ENCODE measurements at places on chromosomes 13 and 19.
A peak's percentile ranks its signal among the peaks of the same experiment; 100 is the strongest.

GRCh38 chr19:35011091-35011689 is 11.1 kb downstream of the GRAMD1A start:
- DNase-seq, result no peak

- DNase-seq, result no peak
Measured at GRCh38 chr13:59157181-59157580, 1006.5 kb downstream of the DIAPH3 start.

GRCh38 chr13:37139356-37139755 is 33.9 kb upstream of the CSNK1A1L start:
- DNase-seq, result no peak

- DNase-seq, result peak; percentile 34
Measured at GRCh38 chr13:80979035-80979641, 638.2 kb upstream of the SPRY2 start.

- no peak for DNase-seq
Measured at GRCh38 chr19:1123381-1123780, 19.6 kb downstream of the GPX4 start.

GRCh38 chr13:109610517-109610916 is 175.9 kb downstream of the IRS2 start:
- DNase-seq, result peak; percentile 15

DNA sequence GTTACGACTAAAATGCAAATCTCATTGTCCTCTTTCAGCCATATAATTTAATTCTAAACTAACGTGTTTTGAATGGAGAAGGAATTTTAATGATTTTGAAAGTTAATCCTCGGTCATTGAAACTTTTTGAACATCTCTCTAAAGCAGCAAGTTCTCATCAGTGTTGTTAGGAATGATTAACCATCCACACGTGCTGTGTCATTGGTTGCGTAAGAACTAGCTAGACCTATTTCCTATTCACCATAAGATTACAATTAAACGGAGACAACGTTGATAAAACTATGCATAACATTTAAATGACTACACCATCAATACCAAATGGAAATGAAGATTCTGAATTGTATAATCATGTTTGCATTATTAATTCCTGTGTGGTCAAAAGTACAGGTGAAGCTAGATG is 155.6 kb upstream of the IRS2 start:
- DNase-seq, result no peak

- no peak for DNase-seq
Measured at GRCh38 chr13:93416736-93417355, 190.2 kb downstream of the GPC6 start.

DNA sequence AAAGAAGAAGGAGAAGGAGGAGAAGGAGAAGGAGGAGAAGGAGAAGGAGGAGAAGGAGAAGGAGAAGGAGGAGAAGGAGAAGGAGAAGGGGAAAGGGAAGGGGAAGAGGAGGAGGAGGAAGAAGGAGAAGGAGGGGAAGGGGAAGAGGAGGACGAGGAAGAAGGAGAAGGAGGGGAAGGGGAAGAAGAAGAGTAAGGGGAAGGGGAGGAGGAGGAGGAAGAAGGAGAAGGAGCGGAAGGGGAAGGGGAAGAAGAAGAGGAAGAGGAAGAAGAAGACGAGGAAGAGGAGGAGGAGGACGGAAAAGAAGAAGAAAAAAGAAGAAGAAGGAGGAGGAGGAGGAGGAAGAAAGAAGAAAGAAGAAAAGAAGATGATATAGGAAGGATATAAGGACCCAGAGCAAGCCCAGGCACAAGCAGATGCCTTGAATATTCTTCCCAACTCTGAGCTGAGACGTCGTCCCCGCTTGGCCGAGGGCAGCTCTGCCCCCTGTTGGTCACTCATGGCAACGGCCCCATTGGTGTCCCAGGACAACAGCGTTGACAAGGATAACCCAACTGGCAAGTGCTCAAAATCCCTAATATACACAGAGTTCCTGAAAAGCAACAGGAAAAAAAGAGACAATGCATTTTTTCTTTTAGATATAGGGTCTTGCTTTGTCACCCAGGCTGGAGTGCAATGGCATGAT is 30.6 kb upstream of the IGSF23 start:
- no peak for DNase-seq

DNA sequence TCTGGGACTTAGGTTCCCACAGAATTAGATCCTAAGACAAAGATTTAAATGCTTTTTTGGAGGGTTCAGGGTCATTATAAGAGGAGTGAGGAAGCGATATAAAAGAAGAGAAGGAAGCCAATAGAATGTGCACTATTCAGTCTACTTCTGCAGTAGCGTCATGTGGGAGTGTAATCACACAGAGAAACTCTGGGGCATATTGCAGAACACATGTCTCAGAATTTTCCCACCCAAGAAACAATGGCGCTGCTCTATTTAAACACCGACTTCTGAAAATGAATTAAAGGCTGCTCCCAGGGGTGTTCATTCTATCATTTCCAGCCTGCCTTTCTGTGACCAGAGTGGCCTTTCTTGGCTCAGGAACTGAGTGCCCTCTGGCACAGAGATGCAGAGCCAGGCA is 617.6 kb downstream of the FGF9 start:
- no peak for DNase-seq

- no peak for DNase-seq
Measured at GRCh38 chr13:59300355-59301173, 863.2 kb downstream of the DIAPH3 start.

DNA sequence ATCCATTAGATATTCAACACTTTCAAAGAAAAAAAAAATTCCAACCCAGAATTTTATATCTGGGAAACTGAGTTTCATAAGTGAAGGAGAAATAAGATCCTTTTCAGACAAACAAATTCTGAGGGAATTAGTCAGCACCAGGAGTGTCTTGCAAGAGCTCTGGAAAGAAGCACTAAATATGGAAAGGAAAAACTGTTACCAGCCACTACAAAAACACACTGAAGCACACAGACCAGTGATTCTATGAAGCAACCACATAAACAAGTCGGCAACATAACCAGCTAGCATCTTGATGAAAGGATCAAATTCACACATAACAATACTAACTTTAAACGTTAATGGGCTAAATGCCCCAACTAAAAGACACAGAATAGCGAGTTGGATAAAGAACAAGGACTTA is 368.4 kb upstream of the MIR17HG start:
- DNase-seq, result no peak

GRCh38 chr13:33686772-33687480 is 131.0 kb upstream of the RFC3 start:
- no peak for DNase-seq

DNA sequence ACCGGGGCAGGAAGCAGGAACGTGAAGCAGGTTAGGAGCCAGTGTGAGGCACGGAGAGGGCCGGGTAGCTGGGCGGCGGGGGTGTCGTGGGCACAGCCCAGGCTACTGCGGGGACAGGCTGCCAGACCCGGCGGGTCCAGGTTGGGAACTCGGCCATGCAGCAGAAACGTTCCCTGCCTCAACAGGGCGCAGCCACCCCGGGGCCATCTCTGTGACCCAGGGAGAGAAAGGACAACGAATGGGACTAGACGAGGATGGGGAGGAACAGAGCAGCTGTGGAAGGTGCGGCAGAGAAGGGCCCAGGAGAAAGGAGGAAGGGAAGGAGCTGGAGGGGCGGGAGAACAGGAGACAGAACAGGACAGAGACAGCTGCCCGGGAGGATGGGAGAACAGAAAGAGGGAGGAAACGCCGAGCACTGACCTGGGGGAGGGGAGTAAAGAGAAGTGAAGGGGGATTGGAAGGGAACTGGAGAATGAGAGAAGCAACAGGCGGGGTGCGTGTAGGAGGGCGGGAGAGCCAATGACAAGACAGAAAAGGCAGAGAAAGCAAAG is 12.9 kb upstream of the GARIN5A start:
- no peak for DNase-seq

DNA sequence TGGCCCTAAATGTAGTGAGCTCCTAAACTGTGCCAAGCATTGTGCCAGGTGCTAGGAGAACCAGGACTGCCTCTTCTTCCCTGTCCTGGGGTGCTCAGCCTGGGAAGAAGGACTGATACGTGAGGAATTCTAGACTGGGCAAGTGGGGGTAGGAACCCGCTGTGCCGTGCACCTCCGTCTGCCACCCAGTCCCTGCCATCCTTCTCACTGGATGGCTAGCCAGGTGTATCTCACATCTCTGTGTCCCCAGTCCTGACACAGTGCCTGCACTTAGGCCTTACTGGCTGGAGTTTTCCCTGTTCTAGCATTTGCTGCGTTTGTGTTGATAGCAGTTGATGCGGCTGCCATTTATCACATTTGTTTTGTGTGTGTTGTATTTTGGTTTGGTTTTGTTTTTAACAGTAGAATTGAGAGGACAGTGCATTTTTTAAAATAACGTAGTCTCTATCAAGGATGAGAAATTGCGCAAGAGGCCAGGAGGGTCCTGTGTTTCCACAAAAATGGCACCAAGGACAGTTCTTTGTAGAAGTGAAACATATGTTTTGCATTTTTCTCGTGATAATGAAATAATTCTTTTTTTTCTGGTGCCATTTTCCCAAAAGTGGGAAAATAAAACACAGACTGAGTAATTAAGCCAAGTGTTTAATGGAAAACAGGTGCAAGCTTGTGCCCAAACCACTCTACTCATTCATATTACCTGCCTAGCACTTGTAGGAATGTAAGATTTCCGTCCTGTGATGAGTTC is 4.7 kb upstream of the GPR183 start:
- DNase-seq, result peak; percentile 27

GRCh38 chr19:27828829-27829228 is 1384.1 kb downstream of the UQCRFS1 start:
- DNase-seq, result no peak

DNA sequence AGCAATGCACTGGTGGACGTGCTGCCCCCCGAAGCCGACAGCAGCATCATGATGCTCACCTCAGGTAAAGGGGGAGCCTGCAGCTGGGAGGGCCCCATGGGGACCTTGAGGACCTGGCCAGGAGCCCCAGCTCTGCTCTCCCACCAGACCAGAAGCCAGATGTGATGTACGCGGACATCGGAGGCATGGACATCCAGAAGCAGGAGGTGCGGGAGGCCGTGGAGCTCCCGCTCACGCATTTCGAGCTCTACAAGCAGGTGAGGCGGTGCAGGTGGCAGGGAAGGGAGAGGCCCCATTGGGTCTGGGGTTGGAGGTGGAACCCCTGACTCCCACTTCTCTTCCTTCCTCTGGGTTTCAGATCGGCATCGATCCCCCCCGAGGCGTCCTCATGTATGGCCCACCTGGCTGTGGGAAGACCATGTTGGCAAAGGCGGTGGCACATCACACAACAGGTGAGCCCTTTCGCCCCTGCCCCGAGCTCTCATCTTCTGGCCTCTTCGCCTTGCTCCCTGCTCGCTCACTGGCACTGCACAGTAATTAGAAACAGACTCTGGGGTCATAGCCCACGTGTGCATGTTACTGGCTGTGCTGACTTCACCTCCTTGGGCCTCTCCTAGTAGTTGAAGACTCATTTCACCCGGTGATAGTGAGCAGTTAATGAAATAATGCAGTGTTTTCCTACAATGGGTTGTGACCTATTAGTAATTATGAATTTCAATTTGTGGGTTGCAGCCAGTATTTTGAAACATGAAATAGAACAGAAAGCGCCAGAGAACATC is 3.6 kb downstream of the PSMC4 start:
- no peak for DNase-seq

DNA sequence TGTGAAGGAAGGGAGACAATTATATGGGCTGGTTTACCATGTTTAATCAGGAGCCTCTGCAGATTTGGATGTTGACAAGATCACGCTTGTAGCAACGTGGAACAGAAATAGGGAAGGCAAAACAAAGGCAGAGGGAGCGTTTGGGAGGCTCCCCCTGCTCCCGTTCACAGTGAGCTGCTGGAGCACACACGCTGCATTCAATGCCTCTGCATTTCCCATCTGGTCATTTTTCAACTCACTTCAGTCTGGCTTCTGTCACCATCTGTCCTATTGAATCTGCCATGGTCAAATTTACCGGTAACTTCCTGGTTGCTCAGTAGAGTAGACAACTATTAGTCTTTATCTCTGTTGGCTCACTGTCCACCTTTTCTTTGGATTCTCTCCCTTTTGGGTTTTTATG is 91.0 kb downstream of the NHLRC3 start:
- DNase-seq, result no peak

DNA sequence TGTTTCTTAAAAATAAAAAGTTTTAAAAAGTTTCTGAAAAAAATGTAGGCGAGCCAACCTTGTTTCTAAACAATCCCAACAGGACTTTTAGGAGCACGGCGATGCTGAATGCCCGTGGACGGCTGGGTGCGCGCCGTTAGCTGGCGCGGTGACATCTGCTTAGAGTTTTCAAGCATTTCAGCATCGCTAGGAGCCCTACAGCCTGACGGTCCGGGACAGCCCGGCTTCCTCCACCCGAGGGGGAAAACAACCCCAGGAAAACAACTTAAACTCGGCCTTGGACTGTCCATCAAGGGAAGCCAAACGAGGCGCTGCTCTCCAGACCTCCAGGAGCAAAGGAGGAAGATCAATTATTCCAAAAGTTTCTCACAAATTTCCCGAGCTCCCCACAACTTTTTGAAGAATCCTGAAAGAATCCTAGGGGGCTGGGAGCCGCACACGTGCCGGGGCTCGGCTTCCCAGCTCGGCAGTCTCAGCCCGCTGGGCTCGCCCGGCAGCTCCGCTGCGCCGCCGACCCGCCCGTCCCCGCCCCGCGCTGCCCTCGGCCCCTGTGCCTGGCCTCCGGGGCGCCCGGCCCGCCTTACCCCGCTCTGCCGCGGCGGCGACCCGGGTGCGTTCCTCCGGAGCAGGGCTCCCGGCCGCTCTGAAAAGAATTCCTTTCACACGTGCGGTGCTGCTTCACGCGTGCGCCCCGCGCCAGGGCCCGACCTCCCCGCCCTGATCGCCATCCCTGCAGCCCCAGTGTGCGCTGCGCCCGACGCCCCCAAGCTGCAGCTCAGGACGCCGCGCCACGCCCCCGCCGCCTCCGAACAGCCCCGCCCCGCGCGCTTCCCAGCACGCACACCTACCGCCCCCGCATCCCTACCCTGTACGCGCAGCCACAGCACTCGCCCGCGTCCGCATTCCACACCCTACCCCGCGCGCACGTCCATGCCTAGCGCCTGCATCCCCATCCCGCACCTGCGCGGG is at the start of gene GJA3:
GJA3 (minus strand) TSS at position 747 of the 969 bp plus-strand sequence. CDS start 17,764 bp downstream, outside the sequence.
- DNase-seq, result no peak

DNA sequence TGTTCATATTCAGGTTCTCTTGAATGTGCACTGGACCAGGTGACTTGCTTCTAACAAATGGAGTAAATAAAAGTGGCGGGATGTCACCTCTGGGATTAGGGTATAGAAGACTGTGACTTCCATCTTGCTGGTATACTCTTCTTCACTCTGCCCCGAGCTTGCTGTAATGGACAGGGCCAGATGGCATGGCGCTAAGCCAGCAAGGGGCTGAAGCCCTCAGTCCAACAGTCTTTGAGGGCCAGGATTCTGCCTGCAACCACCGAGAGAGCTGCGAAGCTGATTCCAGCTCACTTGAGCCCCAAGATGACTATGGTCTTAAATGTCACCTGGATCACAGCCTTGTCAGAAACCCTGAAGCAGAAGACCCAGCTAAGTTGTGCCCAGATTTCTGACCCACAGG is 600.0 kb downstream of the FGF9 start:
- DNase-seq, result no peak

DNA sequence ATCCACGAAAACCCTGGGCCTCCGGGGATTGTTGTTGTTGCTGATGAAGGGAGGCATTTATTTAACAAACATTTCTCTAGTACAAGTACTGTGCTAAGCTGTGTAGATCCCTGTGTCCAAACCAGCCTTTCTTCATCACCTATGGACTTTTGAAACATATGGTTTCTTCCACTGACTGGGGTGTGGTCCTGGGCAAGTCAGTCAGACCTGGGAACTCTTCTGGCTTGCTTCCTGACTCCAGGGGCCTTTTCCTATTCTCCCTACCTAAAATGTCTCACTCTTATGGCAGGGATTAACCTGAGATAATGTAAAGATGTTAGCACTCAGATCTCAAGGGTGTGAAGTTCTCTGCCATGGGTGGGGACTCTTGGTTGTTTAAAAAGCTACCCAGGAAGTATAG is 46.8 kb downstream of the EFNB2 start:
- no peak for DNase-seq

Measured in thyroid gland (tissue), 4 donors.